ENCODE measurements at places on chromosomes 1 and 21.

DNA sequence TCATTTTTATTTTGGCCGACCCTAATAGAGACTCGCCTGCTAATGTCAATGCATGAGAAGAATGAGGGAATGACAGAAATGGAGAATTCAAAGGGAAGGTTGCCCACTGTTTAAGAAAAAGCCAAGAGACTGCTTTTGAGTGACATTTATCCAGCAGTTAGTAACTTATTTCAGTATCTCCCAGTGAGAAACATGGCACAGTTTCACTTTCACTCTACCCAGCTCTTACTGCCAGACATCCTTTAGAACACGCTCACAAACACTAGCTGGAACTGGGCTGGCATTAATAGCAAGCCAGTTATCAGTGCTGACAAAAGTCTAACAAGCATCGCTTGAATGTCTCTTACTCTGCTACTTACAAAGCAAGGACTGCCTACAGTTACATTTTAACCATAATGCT, 8.5 kb downstream of the GGPS1 start:
- no peak for DNase-seq

GRCh38 chr1:76833151-76833550, 34.1 kb upstream of the ST6GALNAC5 start:
- no peak for DNase-seq

DNA sequence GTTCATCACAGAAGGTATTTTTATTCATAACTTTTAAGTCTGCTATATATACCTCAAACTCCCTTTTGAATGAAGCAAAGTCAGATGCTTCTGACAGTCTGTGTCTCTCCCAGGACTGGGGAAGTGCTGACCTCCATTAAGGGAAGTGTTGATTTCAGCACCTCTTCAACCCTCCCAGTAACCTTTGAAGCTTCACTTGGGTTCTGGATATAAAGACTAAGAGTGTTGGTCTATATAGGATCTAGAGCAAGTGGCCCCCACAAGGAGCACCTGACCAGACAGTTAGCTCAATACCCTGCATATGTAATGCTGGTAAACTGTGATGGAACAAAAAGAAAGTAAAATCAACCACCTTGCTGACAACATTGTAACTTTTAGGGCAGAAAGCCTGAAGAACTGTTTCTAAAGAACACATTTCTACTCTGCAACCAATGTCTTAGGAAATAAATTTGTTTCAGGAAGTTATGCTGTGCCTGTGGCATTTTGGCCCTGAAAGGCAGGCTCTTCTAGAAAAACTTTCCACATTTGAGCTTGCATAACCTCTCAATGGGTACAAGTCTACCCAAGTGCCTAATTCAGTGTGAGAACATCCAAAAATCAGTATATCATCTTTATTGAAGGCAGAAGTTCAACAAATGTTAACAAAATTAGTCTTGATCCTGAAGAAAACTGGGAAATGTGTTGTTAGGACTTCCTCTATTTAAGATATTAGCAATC, 865 bp upstream of the PTPN22 start:
- no peak for DNase-seq

DNA sequence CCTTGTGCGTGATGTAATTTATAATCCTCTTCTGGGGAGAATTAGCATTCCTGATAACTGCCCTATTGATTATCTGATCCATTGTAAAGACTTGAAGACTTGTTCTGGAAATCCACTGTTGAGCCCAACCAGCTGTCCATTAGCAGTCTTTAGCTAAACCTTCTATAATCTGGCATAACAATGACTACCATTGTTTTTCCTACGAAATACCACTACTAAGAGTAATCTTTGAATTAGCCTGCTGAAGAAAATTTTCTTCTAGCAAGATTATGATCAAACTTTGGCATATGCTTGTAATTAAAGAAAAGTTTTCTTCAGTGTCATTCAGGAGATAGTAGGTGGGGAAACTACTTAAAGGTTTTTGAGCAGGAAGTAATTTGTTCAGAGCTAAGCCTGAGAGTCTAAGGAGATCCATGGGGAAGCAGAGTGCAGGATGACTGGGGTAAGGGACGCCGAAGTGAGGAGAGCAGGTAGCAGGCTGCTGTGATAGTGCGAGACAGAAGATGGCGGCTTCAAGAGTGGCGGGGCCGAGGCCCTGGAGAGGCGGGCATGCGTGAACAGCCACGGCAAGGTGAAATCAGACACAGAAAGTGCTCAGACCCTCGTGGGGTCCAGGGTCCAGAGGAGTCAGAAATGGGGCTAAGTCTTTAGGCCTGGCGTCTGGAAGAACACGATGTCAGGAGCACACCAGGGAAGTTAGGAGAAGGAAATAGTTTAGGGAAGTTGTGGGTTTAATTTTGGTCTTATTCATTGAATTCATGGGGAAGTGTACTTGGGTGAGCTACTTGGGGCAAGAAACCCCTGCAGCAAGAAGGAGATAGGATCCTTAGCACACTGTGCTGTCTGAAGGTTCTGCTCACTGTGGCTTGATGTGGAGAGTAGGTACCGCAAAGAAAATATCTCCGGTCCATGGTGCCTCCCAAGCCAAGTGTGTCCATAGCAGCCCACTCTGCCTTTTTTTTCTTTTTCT, 112.6 kb upstream of the ADAR start:
- no peak for DNase-seq

GRCh38 chr1:4668743-4669700, 14.6 kb downstream of the AJAP1 start:
- no peak for DNase-seq

DNA sequence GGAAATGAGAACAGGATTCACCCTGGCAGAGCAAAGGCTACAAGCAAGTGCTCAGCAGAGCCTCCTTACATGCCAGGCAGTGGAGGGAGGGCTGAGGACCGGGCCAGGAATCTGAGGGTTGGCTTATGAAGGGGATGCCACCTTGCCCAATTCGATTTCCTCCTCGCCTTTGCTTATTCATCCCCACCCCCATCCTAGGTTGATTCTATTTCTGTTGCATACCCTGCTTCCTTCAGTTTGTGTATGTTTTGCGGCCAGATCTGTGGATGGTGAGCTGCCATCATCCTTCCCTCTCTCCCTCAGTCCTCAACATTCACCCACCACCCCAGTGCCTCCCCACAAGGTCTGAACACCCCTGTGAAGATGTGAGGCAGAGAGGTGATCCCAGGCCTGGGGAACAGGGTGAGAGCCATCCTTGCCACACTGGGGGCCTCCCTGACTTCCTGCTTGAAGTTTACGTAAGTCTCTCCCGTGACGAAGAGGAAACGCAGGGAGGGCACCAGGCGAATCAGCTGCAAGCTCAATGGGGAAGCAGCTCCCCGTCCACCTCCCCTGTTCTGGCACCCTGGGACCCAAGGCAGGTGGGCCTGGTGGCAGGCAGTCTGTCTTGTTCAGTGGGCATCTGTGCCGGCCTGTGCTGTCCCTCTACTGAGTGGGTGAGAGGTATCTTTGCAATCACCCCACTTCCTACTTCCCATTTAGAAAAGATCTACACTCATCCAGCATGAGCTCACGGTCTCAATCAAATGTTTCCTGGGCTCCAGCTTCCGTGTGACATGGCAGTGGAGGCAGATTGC, 50.6 kb upstream of the CNTN2 start:
- no peak for DNase-seq

DNA sequence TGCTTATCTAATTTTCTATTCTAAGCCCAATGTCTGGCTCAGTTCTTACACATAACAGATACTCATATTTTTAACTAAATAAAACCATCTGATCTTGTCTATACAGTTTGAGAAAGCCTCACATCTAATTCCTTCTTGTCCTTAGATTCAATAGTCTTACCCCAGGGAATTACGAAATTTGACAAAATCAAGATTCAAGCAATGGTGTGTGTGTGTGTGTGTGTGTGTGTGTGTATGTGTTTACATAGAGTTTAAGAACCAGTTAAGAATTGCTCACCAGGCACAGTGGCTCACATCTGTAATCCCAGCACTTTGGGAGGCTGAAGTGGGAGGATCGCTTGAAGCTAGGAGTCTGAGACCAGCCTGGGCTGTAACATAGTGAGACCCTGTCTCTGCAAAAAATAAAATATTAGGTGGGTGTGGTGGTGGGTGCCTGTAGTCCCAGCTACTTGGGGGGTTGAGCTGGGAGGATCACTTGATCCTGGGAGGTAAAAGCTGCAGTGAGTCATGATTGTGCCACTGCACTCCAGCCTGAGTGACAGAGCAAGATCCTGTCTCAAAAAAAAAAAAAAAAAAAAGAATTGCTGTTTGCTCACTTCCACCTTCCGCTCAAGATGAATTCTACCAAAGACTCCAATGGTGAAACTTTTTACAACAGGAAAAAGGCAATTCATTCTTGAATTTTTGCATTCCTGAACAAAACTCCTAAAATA, 6.2 kb downstream of the WDR64 start:
- DNase-seq, result no peak

DNA sequence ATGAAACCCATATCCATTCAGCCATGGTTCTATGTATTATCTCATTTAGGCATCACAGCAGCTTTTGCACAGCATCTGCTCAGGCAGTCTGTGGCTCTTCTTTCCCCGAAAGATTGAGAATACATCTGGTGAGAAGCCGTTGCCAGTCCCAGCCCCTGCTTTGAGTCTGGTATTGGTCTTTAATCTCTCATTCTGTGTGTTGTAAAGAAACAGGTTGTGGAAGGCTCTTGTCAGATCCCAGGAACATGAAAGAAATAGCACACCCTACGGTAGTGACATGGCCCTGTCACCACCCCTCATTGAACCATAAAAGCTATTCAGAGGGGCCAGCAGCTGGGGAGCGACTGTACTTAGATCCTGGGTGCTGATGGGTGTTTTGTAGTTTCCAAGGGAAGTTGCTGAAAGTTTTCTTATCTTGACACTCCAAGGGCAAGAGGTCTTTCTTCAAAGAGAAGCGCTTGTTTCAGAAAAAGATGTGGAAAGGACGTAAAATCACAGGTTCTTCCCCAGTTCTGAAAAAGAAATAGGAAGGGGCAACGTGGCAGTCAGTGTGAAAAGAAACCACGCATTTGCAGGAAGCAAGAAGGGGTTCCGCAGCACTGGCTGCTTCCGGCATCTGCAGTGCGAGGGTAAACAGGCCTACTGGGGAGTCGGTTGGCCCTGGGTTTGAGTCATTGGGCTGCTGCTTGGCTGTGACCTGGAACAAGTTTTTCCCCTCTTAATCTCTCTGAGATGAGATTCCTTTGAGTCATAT, 145.0 kb downstream of the DHRS3 start:
- DNase-seq, result no peak

DNA sequence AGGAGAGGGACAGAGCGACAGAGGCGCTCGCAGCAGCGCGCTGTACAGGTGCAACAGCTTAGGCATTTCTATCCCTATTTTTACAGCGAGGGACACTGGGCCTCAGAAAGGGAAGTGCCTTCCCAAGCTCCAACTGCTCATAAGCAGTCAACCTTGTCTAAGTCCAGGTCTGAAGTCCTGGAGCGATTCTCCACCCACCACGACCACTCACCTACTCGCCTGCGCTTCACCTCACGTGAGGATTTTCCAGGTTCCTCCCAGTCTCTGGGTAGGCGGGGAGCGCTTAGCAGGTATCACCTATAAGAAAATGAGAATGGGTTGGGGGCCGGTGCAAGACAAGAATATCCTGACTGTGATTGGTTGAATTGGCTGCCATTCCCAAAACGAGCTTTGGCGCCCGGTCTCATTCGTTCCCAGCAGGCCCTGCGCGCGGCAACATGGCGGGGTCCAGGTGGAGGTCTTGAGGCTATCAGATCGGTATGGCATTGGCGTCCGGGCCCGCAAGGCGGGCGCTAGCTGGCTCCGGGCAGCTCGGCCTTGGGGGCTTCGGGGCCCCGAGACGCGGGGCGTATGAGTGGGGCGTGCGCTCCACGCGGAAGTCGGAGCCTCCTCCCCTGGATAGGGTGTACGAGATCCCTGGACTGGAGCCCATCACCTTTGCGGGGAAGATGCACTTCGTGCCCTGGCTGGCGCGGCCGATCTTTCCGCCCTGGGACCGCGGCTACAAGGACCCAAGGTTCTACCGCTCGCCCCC, at the start of the genes CYB5RL and MRPL37:
Gene CYB5RL, minus strand, starts transcription at position 266 of the 754 bp plus-strand sequence. CDS start 4,414 bp downstream, outside the sequence.
Gene MRPL37, plus strand, starts transcription at position 403 of the 754 bp plus-strand sequence. Its CDS starts 77 bp downstream, at position 480.
- peak; percentile 90 for DNase-seq

DNA sequence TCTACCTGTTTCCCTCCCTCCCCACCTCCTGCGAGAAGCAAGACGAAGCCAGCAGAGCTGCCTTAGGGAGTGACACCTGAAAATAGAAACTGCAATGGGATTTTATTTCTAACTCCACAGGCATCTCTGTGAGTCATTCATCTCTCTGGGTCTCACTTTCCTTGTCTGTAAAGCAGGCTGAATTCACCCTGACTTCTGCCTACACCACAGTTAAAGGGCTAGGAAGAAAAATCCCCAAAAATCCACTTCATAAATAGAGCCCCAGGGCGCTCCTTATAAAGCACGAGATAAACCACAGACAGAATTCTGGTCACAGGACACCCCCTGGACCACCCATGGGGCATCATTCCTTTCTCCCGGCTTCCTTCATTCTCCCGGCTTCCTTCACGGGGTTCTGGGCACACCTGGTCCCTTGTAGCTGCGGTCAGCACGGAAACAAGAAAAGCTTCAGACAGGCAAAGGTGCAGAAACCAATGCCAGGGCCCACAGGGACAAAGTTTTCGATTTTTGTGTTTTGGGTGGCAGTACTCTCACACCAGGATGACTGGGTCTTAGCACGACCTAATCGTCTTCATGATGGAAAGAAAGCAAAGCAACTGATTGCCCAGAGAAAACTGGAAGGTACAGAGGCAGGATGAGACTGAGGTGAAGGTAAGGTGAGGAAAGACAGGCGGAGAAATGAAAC, 2.8 kb upstream of the H6PD start:
- no peak for DNase-seq

DNA sequence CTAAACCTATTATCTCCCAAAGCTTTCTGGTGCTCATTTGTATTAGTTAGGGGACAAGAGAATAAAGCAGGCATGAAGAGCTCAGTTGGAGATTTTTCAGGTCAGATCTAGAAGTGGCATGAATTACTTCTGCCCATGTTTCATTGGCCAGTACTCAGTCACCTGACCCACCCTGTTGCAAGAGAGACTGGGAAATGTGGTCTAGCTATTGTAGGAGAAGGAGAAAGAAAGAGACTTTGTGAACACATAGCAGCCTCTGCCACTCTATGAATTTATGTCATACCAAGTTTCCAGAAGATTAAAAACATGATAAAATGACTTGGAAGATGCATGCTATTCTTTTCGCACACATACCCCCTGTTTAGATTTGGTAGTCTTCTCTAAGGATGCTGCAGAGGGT, 302.3 kb upstream of the RUNX1 start:
- no peak for DNase-seq

DNA sequence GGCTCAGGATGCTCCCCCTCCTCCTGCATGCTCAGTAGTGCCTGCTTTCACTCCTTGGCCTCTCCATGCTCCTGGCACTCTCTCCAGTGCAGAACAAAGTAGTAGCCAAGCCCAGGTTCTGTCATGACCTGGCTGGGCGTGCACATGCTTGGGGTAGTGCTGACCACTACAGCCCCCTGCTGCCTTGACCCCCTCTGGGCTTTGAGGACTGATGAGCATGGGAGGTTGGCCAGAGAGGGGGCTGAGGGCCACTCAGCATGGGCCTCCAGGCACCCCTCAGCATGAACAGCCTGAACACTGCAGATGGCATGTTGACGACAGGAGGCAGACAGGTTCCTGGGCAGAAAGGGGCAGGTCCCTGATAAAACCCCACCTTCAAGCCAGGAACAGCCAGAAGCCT, 935.7 kb upstream of the PRMT6 start:
- no peak for DNase-seq

Measured in C1 segment of cervical spinal cord (tissue), 14 donors.